RCC 7860 (cell line): ENCODE measurements at places on chromosomes 5 and 9.

DNA sequence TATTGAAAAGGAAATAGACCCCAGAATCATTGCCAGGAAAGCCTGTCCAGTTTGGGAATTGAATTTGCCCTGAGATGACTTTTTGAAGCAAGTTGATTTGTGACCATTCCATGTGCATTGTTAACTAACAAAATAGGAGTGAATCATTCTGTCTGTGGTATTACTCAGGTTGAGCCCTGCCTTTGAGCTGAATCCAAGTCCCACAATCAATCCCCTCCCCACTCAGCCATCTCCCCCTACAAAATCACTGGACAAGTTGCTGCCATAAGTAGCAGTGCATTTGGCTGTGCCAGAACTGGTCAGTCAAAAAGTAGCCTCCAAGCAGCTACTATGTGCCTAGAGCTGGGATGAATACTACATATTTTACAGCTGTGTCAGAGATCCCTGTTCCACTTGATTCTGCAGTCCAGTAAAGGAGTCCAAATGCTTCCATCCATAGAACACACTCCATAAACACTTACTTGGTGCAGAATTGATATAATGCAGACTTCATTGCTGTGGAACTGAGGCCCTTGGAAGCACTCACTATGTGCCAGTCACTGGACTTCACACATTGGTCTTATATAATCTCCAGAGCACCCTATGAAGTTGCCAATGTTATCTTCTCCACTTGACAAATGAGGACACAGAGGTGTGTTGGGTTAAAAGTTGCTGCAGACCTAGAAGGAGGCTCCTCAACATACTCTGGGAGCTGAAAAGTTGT lies 96.1 kb downstream of the ZNF462 start:
- no peak for DNase-seq

DNA sequence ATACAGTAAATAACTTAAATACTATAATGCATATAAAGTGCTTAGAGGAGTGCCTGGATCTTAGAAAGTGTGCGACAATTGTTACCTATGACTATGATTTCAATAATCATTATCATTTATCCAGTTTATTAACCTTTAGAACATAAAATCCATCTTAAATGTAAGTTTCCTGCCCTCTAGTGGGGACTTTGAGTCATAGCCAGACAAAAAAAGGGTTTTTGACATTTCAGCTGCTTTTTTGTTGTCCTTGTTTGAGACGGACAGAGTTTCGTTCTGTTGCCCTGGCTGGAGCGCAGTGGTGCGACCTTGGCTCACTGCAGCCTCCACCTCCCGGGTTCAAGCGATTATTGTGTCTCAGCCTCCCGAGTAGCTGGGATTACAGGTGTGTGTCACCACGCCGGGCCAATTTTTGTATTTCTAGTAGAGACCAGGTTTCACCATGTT lies 9.7 kb upstream of the C9orf152 start:
- peak; percentile 35 for DNase-seq

DNA sequence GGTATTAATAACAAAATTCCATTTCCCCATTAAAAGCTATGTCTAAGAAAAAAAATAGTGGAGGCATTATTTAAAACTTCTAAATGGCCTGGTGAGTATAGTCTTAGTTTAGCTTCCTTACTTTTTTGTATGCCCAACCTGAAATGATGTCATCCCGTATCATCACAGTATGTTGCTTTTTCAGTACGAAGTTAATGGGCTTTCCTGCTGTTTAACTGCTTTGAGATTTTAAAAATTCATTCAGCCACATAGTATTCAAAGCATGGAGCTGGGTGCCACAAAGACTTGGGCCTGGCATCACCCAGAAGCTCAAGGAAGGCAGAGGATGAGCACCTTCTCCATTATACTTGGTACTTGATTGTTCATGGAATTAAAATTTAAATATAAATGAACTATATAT lies 7.4 kb downstream of the F2RL2 start:
- peak; percentile 11 for DNase-seq

DNA sequence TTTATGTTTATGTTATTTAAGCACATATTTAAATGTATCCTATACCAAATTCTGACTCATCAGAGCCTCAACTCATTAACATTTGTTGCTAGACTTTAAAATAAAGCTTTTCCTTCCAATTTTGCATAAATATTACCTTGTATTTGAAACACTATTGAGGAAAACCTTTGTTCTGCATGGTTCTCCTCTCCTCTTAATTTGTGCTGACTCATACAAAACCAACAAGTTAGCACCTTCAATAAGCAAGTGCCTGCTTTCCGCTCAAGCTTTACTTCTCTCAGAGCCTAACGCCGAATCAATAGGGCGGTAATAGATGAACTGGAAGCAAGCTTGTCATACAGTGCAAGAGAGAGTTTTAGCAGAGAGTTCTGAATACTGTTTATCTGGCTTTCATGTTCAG lies 7.9 kb downstream of the AMACR start:
- DNase-seq: no peak

DNA sequence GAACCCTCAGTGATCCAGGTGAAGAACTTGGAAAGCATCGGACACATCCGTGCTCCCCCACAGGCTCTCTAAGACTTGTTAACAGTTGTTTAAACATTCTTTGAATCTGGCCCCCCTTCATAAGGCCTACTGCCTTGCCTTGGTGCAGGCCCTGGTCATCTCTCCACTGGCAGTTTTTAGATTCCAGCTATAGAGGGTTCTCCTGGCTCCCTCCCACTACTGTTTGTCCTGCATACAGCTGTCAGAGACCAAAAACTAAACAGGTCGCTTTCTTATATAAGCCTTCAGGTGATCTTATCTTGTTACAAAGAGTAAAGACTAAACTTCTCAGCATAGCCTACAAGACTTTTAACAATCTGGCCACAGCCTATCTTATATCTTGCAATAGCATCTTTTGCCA lies 32.3 kb downstream of the NRG2 start:
- no peak for DNase-seq

DNA sequence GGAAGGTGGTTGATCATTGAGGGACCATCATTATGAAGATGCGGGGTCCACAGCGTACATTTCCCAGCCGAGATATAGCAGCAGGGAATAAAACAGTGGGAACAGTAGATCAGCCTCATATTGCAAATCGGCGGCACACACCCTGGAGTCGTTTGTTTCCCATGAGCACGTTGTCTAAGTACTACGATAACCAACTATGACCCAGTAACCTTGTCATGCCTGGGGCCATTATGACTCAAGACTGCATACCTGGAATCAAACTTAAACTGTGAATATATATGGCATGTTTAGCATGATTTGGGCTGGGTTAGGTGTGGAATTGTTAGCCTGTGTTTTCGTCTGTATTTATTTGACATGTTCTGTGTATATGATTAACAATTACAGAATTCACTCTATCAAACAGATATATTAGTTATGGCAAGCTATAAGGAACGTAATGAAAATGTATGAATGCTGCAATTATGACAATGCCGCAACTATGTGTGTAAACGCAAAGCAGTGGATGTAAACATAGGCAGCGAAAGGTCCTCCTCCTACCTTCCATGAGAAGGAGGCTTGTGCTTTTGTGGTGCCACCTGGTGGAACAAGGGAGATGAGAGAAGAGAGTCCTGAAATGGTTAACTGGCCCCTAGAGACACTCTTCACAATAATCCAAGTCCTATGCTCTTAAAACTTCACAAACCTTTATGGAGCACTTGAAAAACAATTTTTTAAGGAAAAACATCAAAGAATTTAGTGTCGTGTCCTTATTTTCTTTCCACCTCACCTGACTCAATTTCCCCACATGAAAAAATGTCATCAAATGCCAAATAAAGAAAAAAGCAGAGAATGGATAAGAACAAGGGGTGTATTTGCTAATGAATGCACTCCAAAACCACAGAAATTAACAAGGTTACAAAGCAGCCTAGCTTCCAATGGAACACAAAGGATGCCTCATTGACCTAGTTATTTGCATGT lies 47.1 kb downstream of the SEMA5A start:
- DNase-seq: peak; percentile 49

DNA sequence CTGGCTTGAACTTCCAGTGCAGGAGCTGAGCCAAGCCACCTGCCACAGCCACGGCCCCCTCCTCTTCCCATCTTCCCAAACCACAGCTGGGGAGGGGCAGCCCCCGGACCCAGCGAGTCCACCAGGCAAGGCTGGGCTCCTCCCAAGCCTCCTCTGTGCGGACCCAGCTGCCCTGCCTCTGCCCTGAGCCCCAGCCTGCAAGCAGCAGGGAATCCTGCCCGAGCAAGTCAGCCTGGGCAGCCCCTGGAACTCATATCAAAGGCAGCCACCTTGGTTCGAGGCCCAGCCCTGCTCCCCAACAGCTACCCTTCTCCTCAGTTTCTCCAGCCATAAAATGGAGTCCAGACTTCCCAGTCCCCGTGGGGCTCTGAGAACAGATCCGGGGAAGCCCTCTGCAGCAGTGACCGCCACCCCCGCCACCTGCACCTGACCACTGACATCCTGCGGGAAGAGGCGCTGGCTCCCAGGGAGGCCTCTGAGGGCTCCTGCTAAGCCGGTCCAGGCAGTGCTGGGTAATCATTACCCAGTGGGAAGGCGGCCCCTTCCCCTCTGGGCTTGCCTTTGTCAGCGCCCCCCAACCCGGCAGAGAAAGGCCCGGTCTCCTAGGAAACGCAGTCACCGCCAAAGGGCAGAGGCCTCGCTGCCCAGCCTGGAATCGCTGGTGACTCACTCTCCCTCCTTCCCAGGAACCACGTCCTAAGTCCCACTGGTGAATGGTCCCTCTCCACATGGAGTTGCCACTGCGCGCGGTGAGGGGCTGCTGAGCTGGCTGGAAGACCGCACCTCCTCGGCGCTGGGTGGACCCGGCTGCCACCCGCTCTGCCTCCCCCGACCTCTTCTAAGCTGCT lies 1.5 kb downstream of the VAV2 start:
- DNase-seq: peak; percentile 94

DNA sequence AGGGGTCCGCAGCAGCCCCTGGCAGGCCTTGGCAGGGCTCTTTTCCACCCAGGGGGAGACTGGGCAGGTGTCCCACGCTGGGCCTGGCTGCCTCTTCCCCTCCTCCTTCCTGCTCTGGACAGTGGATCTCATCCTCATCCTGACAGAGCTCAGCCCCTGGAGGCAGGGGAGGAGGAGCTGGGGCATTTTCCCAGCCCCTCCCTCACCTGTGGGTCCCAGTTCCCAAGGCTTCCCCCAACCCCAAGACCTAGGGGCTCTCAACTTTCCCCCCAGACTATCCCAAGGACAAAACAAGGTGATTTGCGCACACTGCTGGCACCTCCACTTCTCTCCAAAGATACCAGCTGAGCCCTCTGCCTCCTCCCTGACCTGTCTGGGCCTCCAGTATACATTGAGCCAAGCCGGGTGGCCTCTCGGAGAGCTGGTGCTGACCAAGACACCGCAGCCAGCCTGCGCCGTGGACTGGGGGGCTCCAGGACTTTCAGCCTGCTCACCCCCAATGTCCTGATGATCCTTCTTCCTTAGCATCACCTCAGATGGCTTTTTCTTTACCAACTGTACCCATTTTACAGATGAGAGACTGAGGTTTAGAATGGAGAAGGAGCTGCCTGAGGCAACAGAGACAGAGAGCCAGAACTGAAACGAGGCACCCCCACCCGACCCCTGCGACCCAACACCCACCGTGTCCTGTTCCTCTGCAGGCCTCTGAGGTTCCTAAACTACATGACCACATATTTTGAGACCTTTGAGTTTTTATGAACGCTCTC lies 126.6 kb downstream of the BARX1 start:
- no peak for DNase-seq

- no peak for DNase-seq
These were observed 110.9 kb upstream of the ADAMTSL1 start for GRCh38 chr9:18362901-18363685.

- DNase-seq: no peak
These were observed 337.1 kb downstream of the KIAA0825 start for GRCh38 chr5:94281236-94281801.

DNA sequence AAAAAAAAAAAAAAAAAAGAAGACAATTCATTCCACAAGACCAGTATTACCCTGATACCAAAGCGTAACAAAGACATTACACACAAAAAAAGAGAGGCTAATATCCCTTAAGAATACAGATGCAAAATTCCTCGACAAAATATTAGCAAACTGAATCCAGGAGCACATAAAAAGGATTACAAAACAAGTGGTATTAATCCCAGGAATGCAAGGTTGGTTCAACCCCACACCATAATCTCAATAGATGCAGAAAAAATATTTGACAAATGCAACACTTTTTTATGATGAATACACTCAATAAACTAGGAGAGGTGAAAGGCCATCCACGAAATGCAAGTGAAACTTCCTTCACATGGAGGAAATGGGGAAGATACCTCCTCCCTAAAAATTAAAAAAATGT lies 80.1 kb upstream of the TLR4 start:
- no peak for DNase-seq

GRCh38 chr9:14524873-14525515 lies 168.2 kb downstream of the ZDHHC21 start:
- DNase-seq: no peak

DNA sequence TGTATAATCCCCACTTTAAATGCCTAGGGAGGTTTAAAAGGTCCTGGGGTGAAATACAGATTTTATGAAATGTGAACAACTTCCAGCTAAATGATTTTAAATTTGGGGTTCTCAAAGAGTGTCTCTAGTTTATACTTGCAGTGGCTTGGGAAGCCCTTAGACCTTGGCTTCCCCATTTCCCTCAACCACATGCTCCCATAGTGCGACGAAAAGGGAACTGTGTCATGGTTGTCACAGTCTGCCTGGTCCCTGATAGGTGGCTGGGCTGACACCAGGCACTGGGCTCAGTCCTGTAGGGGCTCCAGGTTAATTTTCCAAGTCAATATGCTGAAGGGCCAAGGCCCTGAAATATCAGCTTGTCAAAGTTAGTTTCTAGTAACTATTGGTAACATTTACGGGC lies 10.4 kb upstream of the CXCL14 start:
- DNase-seq: no peak

DNA sequence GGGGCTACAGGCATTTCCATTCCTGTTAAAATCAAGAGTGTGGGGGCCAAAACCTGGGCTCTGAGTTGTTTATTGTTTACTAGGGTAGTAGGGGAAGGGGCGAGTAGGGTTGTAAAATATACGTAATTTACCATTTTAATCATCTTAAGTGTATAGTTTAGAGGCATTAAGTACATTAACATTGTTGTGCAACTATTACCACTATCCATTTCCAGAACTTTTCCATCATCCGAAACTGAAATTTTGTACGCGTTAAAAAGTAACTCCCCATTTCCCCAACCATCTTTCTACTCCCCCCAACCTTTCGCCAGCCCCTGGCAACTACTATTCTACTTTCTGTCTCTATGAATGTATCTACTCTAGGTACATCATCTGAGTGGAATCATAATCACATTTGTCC lies 3.6 kb upstream of the FOXD1 start:
- no peak for DNase-seq

DNA sequence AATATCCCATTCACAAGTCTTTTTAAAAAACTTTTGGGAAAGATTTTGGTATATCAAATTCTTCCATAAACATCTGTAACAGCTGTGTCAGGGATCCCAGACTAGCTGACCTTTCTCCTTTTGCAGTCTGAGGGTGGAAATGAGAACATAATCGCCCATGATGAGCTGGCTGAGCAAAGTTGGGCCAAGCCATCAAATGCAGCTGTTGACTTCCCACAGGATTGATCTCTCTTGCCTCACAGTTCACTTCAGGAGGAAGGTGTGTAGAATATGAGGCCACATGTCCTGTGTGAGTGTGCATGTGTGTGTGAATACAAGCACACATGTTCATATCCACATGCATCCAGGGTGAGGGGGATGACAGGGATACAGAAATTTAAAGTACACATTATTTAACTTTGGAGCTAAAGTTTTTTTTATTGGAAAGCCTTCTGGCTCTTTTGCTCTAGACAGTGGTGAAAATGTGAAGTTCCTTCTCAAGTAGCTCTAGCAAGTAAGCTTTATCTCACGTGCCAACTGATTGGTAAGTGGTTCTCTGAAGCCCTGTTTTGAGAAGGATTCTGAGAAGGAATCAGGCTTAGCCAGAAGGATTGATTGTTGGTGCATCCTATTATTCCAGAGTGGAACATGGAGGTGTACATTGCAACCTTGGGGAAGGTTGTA lies 468.8 kb upstream of the DMAC1 start:
- DNase-seq: no peak
